ENCODE measurements at places on chromosomes 1 and 21.

- no peak for DNase-seq
These were observed 13.9 kb upstream of the COL18A1 start for GRCh38 chr21:45390831-45391742.

- no peak for DNase-seq
These were observed 5.1 kb downstream of the ECHDC2 start for GRCh38 chr1:52916241-52916975.

DNA sequence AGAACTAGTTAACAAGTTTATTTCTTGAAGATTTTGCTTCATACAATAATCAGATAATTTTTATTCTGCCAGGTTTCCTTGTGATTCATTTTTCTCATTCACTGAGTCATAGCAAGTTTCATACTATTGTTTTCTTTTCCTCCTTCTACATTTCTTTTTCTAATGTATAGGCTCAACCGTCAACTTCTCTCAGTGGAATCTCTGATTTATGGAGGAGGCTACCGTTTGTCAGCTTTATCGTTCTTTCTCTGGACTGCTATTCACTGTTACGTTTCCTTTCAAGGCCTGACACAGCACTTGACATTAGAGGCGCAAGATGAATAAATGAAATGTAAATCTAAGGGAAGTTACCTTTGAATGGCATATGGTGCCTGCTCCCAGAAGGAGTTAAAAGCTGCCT, 284.3 kb upstream of the NR5A2 start:
- no peak for DNase-seq

GRCh38 chr1:206479183-206480125, 9.2 kb downstream of the IKBKE start:
- DNase-seq = no peak

DNA sequence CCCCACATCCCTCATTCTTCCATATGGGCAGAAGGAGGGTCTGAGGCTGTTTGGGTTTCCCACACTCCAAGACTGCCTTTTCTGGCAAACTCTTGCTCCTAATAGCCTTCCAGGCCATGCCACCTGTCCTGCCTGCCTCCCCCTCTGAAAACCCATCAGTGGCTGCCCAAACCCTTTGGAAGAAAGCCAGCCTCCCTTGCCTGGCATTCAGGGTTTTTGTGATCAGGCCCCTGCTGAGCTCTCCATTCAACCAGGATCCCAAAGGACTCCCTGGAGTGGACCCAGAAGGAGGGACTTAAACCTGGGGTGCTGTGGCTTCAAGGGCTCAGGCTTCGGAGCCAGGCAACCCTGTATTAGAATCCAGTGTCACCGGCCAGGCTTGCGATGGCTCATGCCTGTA, 4.2 kb upstream of the GUCA2A start:
- DNase-seq = no peak

Data from C1 segment of cervical spinal cord (tissue), 14 donors.